HFFc6 (cell line): ENCODE measurements at places on chromosomes 1 and 21. TPM values are rescaled to one million over a fixed set of nuclear protein-coding genes. Genes with fewer than 3 reads are reported as not detected.

The VHLL gene
- total RNA-seq: not detected in 3 replicates

The C1orf94 gene
- total RNA-seq: not detected in 3 replicates

The KRTAP21-2 gene
- not detected in 3 replicates for total RNA-seq

The TCEA3 gene
- total RNA-seq: 5.3 to 8.4 TPM (median 7.0 TPM) in 3 replicates

The PCBP3 gene
- total RNA-seq: not detected in 3 replicates

The OR2T2 gene
- total RNA-seq: not detected in 3 replicates

The HES5 gene
- total RNA-seq: 0.27 to 0.36 TPM in 2 of 3 replicates, not detected in the other

GRCh38 chr1:230140221-230141020 is 73.4 kb downstream of the GALNT2 start:
- DNase-seq: peak; percentile 61

GRCh38 chr1:152244576-152245273 is 20.7 kb upstream of the HRNR start:
- no peak for DNase-seq

DNA sequence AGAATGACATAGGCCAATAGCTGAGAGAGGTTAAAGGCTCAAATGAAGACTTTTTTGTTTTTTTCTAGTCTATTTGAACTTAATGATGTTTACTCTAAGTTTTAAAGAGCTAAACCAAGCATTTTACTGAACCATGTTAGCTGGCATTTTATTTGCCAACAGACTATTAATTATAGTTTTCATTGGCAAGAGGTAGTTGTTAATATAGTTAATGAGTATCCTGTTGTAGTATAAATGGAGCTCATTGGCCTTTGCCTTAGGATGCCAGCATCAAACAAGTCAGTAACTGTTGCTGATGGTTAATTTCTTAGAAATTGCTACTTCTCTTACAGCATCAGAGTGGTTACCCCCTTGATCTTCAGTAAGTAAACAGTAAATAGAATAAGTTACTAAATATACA is 339.0 kb upstream of the B3GALT2 start:
- no peak for DNase-seq

DNA sequence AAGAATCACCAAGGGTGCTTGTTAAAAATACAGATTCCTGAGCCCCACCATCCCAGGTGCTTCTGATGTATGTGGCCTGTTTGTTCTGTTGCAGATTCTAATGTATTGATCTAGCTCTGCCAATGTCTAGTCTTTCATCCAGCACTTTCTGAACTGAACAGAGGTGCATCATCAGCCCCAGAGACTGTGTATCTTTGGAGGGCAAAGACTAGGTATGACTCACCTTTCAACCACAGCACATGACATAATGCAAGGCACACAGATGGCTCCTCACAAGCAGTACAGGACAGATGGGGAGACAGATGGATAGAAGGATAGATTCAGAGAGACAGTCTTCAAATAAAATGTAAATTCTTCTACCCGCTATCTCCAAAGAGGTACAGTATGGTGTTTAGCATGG is 32.3 kb downstream of the CD58 start:
- DNase-seq: peak; percentile 53

- DNase-seq: peak; percentile 78
These were observed 181.7 kb upstream of the DPYD start for GRCh38 chr1:98102345-98103030.

DNA sequence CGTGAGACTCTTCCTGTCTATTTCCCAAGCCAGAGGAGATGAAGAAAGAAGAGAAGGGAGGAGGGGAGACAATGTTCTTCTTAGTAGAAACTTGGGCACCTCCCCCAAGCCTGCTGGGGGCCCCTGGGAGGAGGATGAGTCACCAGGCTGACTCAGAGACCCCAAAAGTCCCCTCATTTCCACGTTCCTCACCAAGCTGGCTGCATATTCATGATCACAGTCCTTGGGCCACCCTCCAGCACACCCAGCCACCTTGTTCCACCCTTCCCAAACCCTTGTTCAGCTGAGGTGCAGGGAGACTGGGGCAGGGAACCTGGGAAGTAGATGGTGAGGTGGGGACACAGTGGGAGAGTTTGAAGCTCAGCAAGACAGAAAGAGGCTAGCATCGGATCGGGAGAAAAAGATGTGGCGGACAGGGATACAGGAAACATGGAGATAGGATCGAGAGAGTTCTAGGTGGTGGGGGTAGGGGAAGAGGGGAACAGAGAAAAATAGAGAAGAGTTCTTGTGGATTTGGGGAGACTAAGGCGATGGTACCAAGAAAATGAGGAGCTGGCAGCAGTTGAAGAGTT is 712 bp downstream of the RAB13 start:
- DNase-seq: peak; percentile 36

DNA sequence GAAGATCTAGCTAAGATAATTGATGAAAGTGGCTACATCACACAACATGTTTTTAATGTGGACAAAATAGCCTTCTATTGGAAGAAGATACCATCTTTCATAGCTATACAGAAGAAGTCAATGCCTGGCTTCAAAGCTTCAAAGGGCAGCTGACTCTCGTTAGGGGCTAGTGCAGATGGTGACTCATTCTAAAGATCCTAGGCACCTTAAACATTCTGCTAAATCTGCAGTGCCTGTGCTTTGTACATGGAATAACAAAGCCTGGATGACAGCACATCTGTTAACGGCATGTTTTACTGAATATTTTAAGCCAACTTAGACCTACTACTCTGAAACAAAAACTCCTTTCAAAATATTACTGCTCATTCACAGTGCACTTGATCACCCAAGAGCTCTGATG is 65.6 kb upstream of the USP24 start:
- DNase-seq: no peak

- no peak for DNase-seq
These were observed 32.9 kb downstream of the KAZN start for GRCh38 chr1:14631421-14631820.

DNA sequence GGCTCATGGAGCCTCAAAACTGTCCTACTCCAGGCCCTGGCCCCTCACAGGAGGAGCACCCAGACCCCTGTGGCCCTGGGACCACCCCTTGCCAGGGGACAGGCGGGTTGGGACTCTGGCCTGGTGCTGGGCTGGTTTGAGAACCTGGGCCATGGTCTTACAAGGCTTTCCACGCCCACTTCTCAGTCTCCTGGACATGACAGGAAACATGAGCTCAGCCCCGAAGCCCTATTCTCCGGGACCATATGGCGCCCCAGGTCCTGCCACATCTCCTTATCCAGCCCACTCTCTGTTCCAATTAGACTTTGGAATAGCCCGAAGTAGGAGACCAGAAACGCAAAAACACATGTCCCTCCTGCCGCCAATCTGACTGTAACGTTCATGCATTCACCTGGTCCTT is 47.9 kb downstream of the KCNAB2 start:
- DNase-seq: no peak

DNA sequence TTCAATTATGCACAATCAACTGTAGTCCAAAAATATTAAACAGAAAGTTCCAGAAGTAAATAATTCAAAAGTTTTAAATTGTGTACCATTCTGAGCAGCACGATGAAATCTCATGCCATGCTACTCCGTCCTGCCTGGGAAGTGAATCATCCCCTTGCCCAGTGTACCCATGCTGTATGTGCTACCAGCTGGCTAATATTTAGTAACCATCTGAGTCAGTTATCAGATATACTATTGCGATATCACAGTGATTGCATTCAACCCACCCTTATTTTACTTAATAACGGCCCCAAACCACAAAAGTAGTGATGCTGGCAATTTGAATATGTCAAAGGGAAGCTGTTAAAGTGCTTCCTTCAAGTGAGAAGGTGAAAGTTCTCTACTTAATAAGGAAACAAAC is 56.2 kb downstream of the EVI5 start:
- no peak for DNase-seq

DNA sequence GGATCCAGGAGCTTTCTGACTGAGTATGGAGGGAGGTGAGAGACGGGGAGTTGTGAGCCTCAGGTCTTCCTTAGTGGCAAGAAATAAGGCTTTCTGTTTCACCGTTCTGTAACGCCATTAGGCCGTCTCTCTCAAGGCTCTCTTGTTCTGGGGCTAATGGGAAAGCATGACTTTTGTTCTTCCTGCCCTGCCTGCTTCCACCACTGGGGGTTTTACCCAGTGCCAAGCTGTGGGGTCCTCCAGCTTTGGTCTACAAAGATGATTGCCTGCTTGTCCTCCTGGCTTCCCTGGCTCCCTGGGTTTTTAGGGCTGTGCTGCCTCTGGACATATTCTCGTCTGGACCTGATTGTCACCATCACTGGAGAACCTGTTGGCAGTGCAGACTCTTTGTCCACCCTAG is 74.8 kb upstream of the TINAGL1 start:
- no peak for DNase-seq

- DNase-seq: peak; percentile 87
These were observed 11.5 kb upstream of the COL8A2 start for GRCh38 chr1:36136535-36136934.
